ENCODE measurements at places on chromosomes 11 and 22. TPM values are rescaled to one million over a fixed set of nuclear protein-coding genes. Genes with fewer than 3 reads are reported as not detected.

Gene TPBGL
- total RNA-seq: 0.25 TPM

Gene IFTAP
- total RNA-seq: 22.3 TPM

Gene HIC2
- 21.9 TPM for total RNA-seq

Gene DDTL
- total RNA-seq: 2.1 TPM

Gene PLET1
- total RNA-seq: not detected

Gene RFPL1
- total RNA-seq: not detected

Gene NXPE2
- not detected for total RNA-seq

Gene OR52N5
- total RNA-seq: not detected

Gene TIMP3
- total RNA-seq: 4.8 TPM

Gene PHOX2A
- total RNA-seq: 0.19 TPM

- DNase-seq: no peak
Measured at GRCh38 chr11:8988329-8989234, 15.2 kb downstream of the NRIP3 start.

DNA sequence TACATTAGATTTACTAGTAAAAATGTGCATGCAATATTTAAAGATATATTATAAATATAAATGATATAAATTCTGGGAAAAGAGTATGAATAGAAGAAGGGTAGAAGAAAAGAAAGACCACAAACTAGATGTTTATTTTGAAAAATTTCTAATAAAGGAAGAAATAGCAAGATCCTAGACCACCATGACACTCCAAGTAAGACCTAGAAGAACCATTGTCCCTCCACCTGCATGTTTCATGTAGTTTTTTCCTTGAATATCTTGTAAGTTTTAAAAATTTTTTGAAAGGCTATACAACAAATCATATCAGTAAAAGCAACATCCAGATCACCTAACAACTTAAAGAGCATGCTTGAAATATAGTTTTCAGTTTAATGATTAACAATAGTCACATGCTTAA is 46.8 kb downstream of the ARHGAP32 start:
- no peak for DNase-seq

- DNase-seq: no peak
Measured at GRCh38 chr11:132253469-132254264, 883.3 kb downstream of the NTM start.

GRCh38 chr11:124090996-124091395 is 24.3 kb upstream of the VWA5A start:
- DNase-seq: no peak

DNA sequence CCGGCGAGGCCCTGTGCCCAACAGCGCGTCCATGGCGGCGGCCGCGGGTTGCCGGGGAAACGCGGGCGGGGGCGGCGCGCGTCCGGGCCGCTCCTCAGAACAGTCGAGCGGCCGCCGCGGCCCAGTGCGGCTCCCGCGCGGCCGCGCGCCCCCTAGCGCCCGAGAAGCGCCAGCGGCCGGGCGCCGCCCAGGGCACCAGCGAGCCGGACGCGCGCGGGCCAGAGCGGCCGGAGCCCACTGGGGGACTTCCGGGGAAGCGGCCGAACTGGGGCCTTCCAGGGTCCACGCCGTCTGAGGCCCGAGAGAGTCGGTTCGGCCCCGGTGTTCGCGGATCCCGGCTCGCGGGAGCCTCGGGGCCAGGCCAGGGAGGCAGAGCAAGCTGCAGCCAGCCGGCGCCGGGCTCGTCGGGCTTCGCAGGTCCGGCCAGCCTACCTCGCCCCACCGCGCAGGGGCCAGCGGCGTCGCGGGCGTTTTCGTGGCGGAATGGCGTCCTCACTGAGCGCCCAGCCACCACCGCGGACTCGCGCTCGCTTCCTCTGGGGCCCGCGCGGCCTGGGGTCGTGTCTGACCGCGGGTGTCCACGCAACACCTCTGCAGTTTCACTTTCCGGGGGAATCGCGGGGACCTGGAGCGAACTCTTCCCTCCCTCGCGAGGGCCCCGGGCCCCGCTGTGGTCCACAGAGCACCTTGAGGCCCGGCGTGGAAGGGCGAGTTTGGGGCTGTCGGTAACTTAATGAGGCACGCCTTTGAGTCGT is at the start of gene DENND6B:
Gene DENND6B (minus strand): TSS at position 57 of the 755 bp plus-strand sequence. CDS start 24 bp downstream, at position 33.
- DNase-seq: no peak

- no peak for DNase-seq
Measured at GRCh38 chr11:104120493-104121137, 43.3 kb downstream of the PDGFD start.

DNA sequence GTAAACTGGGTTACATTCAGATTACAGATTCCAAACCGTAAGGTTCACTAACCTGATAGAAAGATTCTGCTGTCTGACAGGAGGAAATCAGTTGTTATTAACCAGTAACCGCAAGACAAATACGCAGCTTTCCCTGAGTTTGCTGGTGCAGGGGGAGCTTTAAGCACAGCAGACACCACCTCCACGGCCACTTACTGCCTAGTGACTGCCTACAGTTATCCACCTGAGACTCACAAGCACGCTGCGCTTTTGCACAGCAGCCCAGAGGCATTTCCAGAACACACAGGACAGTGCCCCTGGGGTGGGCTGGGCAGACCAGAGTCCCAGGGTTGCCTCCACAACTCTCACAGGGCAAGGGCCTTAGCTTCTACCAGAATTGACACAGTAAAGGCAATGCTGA is 90.9 kb downstream of the CTTN start:
- DNase-seq: no peak

DNA sequence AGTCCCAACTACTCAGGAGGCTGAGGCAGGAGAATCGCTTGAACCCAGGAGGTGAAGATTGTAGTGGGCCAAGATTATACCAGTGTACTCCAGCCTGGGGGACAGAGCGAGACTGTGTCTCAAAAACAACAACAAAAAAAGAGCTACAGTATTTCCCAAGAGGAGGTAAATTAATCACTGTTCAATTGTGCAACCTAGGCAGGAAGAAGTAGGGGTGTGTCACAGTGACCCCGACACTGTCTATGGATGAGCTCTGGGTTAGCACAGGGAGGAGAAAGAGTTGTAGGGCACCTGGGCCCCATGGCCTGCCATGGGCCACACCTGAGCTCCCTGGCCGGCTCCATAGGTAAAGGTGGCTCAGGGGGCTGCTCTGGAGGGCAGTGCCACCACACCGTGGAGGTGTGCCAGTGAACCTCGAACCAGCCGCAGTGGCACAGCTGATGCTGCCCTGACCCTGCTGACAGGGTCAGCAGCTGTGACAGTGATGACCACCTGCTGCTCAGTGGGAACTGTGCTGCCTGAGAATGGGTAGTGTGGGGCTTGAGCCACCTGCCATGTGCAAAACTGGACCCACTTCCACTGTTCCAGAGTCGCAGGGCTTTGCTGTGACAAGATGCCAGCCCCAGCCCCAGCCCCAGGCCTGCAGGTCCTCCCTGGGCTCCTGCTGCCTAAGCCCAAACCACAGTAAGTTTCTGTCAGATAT is 84.0 kb upstream of the PITPNB start:
- DNase-seq: no peak

- DNase-seq: no peak
Measured at GRCh38 chr22:16803255-16803917, 21.8 kb downstream of the XKR3 start.

DNA sequence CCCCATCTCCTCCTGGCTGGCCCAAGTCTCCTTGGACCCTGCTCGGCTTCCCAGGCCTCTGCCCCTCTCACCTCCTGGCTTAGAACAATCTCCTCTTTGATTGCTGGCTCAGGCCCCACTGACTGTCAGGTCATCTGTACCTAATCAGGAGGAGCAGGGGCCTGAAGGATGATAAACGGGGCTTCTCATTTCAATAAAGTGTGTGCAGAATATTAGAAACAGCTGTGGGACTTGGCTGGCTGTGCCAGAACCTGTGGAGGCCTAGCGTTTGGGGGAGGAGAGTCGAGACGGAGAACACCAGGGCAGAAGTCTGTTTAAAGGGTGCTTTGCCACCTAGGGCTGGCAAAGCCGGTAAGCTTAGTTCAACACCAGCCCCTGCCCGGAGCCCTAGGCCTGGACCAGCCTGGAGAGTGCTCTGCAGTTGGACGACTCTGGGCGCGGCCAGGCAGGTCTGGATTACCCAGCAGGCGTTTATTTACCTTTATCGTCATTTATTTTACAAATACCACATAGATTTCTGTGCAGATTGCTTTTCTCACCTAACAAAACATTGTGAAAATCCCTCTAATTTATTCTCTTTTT is 10.1 kb upstream of the VSIG10L2 start:
- DNase-seq: no peak

DNA sequence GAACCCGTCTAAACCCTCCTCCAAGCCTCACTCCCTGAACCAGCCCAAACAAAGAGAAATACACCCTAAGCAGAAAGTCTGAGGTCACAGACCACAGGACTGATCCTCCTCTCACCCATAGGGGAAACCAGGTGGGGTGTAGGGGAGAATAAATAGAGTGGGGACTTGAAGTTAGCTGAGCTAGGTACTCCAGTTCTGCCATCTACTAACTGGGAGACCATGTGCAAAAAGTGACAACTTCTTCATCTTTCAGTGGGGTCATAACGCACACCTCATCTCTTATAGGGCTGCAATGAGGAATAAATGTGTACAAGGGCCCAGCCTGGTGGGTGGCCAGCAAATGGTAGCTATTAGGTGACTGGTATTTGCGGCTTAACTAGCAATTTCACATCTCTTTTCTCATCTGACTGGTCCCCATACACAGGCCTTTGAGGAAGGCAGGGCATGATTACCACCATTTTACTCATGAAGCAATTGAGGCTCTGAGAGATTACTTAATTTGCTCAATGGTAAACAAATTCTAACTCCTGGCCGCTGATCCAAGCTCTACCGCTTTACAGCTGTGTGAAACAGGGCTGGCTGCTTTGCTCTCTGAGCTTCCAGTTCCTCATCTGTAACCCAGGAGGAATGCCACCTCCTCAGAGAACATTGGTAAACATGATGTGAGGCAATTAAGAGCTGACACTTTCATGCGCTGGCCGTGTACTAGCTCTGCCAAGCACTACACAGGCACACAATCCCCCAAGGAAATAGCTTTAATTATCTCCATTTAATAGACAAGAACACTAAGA is 16.6 kb downstream of the TBC1D10A start:
- no peak for DNase-seq

- no peak for DNase-seq
Measured at GRCh38 chr22:37551981-37552380, 8.3 kb upstream of the CDC42EP1 start.

DNA sequence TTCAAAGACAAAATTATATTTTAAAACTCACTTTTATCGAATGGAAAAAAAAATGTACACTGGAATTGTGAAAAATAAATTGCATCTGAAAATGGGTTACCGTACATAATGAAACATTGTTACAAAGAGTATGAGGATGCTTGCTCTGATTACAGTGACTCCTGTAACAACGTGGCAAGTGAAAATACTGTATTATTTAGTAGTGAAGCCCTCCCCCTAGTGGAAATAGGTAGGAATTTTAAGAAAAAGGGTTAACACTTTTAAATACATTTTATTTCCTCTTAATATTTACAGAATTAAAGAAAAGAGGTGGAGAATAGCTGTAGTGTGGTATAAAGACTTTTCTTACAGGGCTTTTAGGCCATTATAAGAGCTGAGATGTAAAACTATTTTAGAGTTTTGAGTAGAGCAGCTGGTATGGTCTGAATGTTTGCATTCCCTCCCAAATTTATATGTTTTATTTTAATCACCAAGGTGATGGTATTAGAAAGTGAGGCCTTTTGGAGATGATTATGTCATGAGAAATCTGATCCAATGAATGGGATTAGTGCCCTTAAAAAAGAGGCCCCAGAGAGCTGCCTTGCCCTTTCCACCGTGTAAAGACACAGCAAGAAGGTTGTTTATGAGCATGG is 25.2 kb downstream of the FAM76B start:
- DNase-seq: no peak

GRCh38 chr22:41152902-41153301 is 52.2 kb upstream of the L3MBTL2 start:
- DNase-seq: no peak

DNA sequence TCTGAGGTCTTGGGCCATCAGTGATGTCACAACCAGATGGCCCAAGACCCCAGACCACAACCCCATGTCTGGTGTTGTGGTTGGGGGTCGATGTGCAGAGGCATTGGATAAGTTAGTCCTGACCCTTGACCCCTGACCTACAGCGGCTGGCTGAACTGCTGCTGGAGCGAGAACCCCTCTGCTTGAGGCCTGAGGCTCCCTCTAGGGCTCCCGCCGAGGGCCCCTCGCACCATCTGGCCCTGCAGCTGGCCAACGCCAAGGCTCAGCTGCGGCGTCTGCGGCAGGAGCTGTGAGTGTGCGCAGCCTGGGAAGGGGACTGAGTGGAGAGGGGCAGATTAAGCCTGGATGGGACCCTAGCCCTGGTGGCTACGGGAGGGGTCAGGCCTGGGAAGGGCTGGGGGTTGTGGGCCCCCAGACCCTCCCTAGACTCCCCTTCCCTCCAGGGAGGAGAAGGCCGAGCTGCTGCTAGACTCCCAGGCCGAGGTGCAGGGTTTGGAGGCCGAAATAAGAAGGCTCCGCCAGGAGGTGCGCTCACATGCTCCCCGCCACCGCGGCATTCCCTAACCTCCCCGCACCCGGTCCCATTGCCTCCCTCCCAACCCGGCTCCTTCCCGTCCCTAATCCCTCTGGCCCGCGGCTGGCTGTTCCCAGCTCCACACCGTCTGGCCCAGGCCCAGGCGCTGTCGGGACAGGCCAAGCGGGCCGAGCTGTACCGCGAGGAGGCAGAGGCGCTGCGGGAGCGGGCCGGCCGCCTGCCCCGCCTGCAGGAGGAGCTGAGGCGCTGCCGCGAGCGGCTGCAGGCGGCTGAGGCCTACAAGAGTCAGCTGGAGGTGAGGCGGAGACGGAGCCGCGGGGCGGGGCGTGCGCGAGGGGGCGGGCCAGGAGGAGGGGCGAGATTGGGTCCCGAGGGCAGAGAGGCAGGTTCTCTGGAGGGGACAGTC is 2.1 kb downstream of the CCDC88B start:
- peak; percentile 99 for DNase-seq

GRCh38 chr22:31084811-31085492 is 3.8 kb downstream of the SMTN start:
- DNase-seq: peak; percentile 61

DNA sequence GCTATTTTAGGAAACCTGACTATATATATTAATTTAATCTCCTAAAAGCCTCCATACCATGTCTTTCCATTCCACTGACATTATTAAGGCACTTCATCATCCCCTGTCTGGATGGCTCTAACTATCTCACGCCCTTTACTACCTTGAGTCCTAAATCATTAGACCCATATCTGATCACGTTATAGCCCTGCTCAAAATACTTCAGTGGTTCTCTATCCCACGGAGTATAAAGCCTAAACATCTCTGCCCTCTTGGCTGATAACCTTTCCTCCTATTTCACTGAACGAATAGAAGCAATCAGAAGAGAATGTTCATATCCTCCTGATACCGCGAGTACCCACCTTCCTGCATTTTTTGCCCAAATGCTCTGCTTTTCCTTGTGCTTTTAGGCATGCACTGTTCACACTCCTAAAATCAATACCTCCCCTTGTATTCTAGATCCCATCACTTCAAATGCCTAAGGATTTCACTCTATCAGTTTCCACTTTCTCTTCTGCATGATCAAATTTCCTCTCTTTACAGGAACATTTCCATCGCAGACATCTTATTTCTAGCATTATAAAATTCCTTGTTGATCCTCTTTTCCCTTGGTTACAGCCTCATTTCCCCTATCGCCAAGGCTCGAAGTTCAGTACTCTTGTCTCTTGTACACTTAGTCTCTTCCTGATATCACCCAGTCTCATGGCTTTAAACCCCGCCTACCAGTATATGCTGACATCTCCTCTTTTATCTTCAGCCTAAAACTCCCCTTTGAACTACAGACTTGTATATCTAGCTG is 45.0 kb upstream of the BIRC3 start:
- DNase-seq: no peak

Data from H1 (cell line).